Mucosa of descending colon (tissue), 3 donors: ENCODE measurements at places on chromosomes 6 and 20. TPM values are rescaled to one million over a fixed set of nuclear protein-coding genes. Genes with fewer than 3 reads are reported as not detected.
A peak's percentile ranks its signal among the peaks of the same experiment; 100 is the strongest.

Gene SCUBE3
- total RNA-seq = 0.14 TPM

- no peak for DNase-seq
These were observed 37.9 kb upstream of the RNF217 start for GRCh38 chr6:124924333-124924759.

GRCh38 chr6:157056275-157056674, 267.0 kb downstream of the TMEM242 start:
- DNase-seq = no peak

GRCh38 chr6:39197521-39197920, 31.8 kb downstream of the KCNK5 start:
- DNase-seq = no peak

DNA sequence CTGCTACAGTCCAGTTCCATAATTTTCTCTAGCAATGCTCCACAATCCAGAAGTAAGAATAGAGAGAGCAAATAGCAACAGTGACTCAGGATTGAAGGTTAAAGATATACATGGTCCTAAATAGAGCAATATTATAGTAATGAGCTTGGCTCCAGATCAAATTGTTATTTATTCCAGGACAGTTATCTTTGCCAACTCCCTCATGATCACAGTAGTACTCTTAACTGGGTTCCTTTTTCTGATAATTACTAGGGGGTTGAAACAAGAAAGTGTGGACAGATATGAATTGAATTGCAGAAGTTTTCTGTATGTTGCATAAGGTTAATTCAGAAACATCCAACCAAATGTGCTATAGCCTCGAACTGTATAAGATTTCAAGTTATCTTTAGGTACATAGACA, 11.9 kb downstream of the FAM184A start:
- no peak for DNase-seq

GRCh38 chr6:37705239-37706051, 7.8 kb upstream of the MDGA1 start:
- peak; percentile 74 for DNase-seq

- DNase-seq = no peak
These were observed 1.1 kb upstream of the LCA5 start for GRCh38 chr6:79538106-79538971.

DNA sequence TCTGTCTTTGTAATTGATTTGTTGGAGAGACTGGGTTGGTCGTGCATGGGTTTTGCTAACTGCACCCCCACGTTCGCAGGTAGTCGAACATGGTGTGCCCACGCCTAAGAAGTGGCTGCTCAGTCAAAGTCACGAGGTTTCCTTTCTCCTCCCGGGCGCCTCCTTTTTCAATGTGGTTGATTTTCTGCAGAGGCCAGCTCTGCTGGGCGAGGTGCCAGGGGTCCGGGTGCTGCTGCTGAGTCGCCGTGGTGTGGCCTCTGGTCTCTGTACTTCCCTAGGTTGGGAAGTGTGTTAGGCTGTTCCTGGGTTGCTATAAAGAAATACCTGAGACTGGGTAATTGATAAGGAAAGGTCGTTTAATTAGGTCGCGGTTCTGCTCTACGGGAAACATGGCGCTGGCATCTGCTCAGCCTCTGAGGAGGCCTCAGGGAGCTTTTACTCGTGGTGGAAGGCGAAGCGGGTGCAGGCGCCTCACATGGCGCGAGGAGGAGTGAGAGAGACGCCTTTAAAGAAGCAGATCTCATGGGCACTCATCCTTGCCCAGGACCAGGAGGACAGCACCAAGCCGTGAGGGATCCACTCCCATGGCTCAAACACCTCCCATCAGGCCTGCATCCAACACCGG, 14.1 kb downstream of the OSBPL2 start:
- no peak for DNase-seq

GRCh38 chr6:117840541-117840983, 66.5 kb upstream of the SLC35F1 start:
- DNase-seq = no peak

- no peak for DNase-seq
These were observed 26.0 kb downstream of the MDFI start for GRCh38 chr6:41664271-41664670.

- no peak for DNase-seq
These were observed 3.2 kb downstream of the NFYA start for GRCh38 chr6:41075651-41076626.

GRCh38 chr6:28988536-28989311, 16.4 kb downstream of the ZNF311 start:
- DNase-seq = peak; percentile 79

DNA sequence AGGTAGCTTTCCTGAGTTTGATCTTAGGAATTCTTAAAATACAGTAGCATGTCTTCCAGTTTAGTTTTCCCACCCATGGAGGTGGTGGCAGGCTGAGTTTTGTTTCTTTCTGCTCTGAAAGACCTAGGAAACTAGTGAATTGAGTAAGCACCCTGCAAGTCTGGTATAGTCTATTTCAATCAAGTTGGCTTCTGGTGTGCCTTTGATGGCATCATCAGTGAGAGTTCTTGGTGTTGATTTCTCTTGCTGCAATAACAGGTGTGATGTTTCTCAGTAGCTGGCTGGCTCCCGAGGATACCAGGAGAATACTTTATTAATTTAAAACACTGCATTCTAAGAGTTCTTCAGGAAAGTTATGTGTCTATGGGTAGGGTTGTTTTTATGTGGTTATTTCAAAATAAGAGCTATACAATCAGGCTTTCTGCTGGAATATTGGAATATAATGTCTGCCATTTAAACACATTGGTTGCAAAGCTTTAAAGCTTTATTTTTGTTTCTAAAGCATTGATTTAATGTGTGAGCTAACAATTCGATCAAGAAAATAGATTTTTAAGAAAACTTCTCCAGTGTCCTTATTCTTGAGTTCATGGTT, 19.0 kb downstream of the VAPB start:
- no peak for DNase-seq

Gene WFDC12
- not detected for total RNA-seq

Gene PKHD1
- 0.20 TPM for total RNA-seq

DNA sequence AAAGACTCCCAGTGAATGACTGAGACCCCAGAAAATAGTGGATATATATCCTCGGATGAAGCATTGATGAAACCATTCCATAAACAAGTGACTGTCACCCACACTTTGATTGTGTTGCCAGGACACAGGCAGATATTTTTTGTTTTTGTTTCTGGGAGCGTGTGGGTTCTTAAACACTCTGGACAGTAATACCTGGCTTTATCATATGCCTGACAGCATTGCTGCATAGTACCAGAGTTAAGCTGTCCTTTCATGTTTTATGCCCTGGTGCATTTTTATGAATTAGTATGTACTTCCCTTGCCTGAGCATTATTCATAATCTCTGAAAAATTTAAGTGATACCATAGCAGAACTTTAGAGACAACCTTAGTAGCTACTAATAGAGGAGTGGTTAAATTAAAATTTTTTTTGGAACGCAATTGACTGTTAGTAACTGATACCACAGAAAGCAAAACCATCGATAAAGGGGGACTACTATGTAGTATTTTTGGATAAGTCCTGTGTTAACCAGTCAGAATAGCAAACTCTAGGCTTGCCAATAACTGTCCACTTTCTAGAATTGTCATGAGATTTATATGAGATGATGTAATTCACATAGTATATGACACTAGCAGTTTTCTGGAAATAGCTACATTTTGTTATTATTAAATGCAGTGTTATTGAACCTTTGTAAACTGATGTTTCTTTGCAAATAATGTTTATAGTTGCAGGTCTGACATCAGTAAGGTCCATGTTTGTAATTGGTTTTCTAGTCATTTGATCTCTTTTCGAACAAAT, 30.4 kb downstream of the SENP6 start:
- DNase-seq = no peak

Gene ADGRF4
- total RNA-seq = 3.9 TPM

GRCh38 chr6:142833054-142833453, 111.9 kb downstream of the HIVEP2 start:
- no peak for DNase-seq

Gene PHACTR1
- 4.7 TPM for total RNA-seq

GRCh38 chr6:95654176-95654575, 76.8 kb downstream of the MANEA start:
- no peak for DNase-seq

Gene AVP
- not detected for total RNA-seq

GRCh38 chr6:22357724-22358189, 60.9 kb upstream of the PRL start:
- DNase-seq = no peak

DNA sequence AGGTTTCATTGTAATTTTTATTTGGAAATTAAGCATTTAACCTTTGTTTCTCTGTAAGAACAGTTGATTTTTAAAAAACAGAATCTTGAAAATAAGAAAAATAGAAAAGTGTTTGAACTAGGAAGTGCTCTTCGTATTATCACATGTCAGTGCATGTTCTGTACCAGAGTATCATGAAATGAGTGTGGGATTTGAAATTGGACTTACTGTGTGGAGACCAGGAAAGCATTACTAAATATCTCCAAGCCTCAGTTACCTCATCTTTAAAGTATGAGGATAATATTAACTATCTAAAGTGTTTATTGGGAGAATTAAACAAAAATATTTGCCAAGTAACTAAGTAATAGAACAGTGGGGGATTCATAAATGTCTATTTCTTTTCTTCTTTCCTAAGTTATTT, 156.9 kb upstream of the FLRT3 start:
- DNase-seq = no peak

- DNase-seq = no peak
These were observed 143.3 kb upstream of the HDDC2 start for GRCh38 chr6:125445054-125445453.

- no peak for DNase-seq
These were observed 593.1 kb upstream of the GJE1 start for GRCh38 chr6:141539617-141540016.

DNA sequence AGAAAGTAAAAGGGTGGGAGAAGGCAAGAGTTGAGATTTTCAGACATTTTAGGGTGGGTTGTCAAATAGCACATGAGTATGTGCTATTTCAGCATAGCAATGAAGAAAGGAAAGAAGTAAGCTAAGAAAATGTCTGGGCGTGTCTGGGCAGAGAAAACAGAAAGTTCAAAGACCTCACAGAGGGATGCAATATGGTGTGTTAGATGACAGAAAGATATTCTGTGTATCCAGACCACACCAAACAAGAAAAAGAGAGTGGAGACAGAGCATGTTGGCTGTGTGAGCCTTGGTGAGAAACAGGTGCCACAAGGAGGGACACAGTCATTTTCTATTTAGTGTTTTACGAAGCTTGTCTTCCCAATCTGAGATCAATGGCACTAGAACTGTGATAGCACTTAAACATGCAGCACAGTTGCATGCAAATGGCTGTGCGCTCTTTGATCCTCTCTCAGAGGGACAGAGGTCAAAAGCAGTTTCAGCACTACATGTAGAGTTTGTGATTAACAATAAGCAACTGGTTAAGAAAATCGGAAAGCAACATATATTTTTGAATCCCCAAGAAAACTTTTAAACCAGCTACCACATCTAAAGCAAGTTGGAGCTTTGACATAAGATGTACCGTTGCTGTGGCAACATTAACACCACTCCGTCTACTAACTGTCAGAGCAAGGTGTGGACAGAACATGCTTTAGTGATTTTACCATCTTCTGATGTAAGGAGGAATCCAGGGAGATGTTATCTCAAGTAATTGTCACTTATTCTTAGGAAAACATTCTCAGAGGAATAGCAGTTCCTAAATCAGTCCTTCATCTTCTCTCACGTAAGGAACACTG, 515.5 kb upstream of the NOX3 start:
- no peak for DNase-seq

DNA sequence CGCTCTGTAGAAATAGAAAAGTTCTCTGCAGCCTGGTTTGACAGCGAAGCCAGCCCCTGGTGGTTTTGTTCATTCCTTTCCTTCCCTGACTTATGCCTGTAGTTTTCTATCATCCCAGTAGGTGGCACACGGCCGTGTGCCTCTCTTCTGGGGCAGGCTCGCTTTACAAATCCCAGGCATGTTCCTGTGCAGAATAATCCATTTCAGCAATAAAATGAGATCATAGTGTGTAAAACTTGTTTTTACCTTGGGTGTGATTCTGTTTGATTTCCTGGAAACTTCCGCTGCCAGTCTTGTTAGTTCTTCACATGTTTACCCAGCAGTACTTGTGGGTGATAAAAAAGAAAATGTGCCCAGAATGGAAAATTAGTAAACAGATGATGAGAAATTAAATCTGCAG, 7.4 kb upstream of the INSM1 start:
- DNase-seq = no peak

- no peak for DNase-seq
These were observed 61.2 kb downstream of the GFOD1 start for GRCh38 chr6:13425943-13426931.

DNA sequence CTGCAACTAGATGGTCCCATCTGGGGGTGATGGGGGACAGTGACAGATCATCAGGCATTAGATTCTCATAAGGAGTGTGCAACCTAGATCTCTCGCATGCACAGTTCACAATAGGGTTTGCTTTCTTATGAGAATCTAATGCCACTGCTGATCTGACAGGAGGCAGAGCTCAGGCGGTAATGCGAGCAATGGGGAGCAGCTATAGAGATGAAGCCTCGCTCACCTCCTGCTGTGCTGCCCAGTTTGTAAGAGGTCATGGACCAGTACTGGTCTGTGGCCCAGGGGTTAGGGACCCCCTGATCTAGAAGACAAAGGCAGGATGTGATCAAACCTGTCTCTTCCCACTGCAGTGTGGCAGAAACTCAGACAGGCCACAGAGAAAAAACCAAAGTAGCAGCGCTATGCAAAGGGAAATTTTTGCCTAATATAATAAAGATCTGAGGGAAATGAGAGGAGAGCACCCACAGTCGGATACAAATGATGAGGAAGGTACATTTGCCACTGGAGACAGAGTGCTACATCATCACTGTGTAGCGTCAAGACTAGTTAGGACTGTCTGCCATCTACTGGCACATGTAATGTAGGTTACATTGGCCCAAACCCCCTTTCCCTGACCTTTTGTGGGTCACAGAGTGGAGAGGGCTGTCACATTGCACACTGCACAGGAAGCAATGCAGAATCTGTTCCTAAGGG, 4.1 kb upstream of the LY86 start:
- DNase-seq = no peak

Gene PLCB1
- 7.2 TPM for total RNA-seq

DNA sequence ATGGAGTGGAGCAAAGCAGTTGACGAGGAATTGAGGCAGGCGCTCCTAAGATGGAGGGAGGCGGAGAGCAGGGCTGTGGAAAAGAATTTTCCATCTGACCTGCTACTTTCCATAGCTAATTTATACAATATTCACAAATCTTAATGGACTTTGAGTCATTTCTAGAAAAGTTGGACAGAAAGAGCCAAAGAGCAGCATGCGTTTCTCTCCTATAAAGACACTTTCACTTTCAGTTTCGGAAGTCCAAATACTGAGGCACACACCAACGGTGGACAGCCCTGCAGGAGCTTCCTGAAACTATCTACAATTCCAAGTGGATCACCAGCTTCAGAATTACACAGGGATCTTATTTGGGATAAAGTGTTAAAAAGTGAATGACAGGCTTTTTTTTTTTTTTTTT, 43.5 kb downstream of the PANK2 start:
- no peak for DNase-seq

- no peak for DNase-seq
These were observed 180.7 kb upstream of the UST start for GRCh38 chr6:148565930-148566663.

Gene MRPS18B
- 38.2 TPM for total RNA-seq
